Putamen (tissue), 1 donor: ENCODE measurements at places on chromosomes 6 and 20.

DNA sequence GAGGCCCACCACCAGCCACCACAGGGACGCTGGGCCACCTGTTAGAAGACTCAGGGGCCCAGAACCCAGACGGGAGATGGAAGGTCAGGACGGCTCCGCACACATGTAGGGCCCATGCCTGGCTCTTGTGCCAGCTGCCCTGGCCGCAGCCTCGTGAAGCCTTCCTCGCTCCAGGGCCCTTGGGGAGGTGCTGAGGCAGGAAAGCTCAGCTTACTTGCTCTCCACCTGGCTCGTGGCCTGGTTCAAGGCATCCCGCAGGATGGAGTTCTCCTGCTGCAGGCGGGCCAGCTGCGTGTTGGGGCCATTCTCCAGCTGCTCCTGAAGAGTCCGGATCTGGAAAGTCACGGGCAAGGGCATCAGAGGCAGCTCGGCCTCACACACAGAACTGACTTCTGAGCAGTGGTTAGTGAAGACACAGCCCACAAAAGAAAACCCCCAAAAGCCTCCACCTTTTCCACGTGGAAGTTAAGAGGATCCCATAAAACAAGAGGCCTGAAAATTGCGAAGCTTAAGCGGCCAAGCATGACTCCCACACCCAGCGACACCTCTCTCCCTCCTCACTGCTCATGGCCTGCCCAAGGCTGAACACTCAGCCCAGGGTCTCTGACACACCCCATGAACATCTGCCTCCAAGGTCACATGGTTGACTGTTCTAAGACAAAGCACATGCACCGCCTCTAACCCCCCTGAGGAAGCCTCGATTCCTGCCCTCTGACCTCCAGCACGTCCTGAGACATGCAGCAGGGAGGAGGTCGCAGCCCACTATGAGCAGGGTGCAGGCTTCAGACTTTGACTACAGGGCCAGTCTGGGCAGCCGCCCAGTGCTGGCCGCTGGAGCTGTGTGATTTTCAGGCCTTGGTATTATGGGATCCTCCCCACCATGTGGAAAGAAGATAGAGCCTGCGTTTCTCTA lies 46.5 kb downstream of the RRBP1 start:
- no peak for DNase-seq

- DNase-seq, result no peak
Observed at GRCh38 chr6:135265278-135265677, 84.2 kb downstream of the MYB start.

DNA sequence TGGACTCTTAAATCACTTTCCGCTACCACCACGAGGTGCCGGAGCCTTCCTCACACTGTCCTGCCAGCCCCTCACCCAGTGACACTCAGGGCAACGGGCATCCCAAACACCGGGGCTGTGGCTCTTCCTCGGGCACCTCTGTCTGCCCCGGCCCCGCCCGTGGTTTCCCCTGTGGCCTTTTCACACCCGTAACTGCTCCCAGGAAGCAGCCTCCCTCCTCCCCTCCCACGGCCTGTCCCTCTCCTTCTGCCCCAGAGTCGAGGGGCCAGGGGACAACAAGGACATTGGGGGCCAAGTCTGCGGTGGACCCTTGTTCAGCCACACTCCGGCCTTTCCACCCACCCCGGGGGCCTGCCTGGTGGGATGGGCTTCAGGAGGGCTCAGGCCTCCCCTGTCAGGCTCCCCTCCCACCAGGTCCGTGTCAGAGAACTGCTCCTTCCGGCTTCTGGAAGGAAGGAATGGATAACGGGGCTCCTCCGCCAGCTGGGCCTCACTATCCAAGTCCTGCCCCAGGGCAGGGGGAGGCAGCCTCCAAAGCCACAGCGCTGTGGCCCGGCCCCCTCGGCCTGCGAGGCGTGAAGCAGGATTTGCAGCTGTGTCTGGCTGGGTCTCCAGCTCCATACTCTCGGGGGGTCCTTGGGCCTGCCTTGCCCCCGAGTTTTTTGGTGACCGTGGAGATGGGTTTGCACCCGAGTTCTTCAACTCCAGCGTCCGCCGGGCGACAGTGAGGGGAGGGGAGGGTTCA lies 54.7 kb upstream of the CHRNA4 start:
- no peak for DNase-seq

DNA sequence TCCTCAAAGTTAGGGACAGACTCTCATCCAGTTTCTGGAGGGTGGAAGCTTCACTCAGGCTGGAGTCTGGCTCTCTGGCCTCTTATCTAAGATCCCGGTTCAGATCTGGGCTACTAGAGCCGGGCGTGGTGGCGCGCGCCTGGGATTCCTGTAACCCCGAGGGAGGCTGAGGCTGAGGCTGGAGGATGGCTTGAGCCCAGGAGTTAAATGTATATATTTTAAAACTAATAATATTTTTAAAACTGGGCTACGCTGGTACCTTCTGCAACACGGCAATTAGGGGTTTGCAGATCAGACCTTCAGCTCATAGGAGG lies 710 bp upstream of the ZNF343 start:
- DNase-seq, result no peak

DNA sequence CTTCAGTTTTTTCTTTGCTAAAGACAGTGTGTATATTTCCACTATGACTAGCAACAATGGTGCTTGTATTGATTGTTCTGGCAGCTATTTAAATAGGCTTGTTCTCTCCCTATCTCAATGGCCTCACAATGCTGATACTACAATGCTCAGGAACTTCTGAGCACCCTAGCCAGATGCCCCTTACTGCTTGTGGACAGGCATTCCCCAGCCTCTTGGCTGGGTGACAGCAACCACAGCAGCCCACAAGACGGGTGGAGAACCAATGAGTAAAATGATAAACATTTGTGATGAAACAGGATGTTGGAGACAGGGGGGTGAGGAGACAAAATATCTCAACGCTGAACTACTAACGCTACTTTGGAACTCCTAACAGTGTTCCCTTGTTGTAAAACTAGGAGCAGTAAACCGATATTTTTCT lies 42.3 kb downstream of the HIVEP2 start:
- DNase-seq, result no peak

- DNase-seq, result no peak
Observed at GRCh38 chr6:75130784-75131183, 75.1 kb downstream of the COL12A1 start.

GRCh38 chr6:55449225-55449624 lies 122.0 kb downstream of the GFRAL start:
- no peak for DNase-seq

DNA sequence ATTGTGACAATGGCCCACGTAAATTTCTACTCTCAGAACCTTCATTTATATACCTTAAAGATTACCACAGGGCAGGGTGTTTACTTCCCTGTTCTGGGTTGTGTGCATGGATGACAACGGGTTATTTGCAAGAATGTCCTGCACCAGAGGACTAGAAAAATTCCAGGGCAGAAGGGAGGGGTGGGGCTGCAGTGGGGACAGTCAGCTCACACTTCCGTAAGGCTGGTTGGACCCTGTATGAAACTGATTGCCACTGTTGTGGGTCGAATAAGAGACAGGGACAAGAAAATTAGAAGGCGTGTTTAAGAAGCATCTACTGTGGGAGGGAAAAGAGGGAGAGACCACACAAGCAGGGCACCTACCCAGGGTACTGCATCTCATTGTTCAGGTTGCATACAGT lies 96.5 kb downstream of the SNAP25 start:
- DNase-seq, result no peak

DNA sequence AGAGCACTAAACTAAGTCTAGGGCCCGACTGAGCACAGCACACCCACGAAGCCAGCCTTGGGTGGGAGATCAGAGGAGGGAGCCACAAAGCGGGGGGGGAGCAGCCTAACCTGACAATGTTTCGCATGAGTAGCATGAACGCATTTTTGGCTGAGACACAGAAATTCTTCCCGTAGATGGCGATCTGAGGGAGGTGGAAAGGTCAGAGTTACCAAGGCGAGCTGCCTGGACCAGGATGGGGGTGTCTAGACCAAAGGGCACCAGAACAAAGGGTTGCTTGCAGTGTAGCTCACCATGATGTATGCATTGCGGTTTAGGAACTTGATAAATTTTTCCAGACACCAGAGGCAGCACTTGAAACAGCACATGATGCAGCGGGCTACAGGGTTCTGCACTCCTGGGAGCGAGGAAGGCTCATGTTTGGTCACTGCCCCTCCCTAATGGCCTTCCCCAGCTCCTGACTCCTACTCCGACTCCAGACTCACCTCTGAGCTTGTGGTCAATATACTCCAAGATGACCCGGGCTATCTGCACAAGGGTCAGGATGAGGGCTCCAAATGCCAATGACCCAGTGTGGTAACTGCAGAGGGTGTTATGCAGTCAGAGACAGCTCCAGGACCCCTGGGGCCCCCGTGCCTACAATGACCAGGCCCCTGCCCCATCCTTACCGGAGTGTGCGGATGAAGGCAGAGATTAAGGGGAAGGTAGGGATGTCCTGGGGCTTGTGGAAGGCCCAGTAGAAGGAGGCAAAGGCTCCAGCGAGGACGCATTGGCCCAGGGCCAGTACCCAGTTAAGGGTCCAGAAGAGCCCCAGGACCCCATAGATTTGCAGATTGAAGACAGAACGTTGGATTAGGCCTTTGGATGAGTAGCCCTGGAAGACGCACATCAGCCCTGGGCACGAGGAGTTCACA lies 2.8 kb upstream of the NEU1 start:
- no peak for DNase-seq

DNA sequence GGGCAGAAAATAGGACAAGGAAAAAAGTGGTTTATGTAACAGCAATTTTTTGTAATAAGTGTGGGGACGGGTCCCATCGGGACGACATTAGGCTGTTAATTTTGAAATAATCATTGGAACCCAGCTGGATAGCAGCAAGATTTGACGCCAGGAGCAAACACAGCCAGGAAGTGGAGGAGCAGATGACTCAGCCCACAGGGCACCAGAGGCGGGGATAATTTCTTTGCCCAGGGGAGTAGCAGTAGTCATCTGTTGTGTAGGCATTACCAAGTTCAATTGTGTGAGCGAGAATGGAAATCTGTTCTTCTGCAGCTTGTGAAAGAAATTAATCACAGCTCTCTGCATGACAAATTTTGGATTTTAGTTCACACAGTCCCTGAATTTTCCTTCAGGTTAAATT lies 22.6 kb upstream of the RIN2 start:
- peak; percentile 75 for DNase-seq

GRCh38 chr20:34532320-34532719 lies 16.1 kb downstream of the DYNLRB1 start:
- no peak for DNase-seq

GRCh38 chr20:24779946-24780345 lies 169.1 kb upstream of the CST7 start:
- no peak for DNase-seq

- no peak for DNase-seq
Observed at GRCh38 chr20:4154958-4155411, 139.6 kb upstream of the RNF24 start.

- no peak for DNase-seq
Observed at GRCh38 chr6:119626884-119627619, 277.5 kb upstream of the MAN1A1 start.

DNA sequence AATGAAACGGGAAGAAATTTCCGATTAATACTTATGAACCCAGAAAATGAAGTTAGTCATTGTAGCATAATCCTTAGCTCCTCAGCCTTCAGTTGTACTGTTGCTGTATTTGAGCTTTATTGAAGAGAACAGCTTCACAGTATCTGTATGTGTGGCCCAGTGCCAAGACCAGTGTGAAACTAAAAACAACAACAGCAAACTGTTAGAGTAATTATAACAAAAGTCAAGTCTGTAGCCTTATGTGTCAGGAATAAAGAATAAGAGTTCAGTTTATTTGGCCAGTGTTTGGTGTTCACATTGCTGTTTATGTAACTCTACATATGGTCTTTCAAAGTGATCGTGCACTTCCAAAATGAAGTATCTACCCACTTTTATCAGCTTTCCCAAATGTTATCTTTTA lies 70.9 kb downstream of the ARID1B start:
- no peak for DNase-seq

- DNase-seq, result no peak
Observed at GRCh38 chr6:132687306-132687705, 26.5 kb downstream of the VNN1 start.

GRCh38 chr20:41204304-41205265 lies 67.2 kb downstream of the PLCG1 start:
- DNase-seq, result no peak

- DNase-seq, result no peak
Observed at GRCh38 chr20:36317675-36318074, 11.5 kb downstream of the DLGAP4 start.

DNA sequence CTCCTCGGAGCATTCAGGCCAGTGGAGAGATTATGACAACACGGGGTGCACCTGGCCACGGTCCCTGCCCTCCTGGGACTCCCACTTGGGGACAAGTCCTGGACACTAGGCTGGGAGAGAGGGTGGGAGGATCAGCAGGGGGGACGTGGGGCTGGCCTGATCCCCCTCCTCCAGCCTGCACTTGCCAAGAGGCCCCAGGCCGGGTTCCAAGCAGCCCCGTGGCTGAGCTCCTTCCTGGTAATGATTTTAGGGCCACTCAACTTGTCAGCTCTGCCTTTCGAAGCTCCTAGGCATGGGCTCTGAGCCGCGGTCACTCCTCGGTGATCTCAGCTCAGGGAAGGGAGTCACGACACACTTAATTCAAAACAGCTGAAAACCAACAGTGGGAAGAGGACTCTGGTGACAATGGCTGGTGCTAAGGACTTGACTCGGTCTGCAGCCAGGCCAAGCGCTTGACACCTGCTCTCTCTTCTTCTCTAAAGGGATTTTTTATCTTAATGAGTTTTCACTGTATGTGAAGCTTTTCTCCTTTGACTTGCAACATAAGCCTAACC lies 161.7 kb downstream of the BMP7 start:
- DNase-seq, result no peak

- no peak for DNase-seq
Observed at GRCh38 chr6:27275025-27275956, 27.8 kb downstream of the PRSS16 start.

- no peak for DNase-seq
Observed at GRCh38 chr6:70693887-70694286, 26.2 kb downstream of the SMAP1 start.

DNA sequence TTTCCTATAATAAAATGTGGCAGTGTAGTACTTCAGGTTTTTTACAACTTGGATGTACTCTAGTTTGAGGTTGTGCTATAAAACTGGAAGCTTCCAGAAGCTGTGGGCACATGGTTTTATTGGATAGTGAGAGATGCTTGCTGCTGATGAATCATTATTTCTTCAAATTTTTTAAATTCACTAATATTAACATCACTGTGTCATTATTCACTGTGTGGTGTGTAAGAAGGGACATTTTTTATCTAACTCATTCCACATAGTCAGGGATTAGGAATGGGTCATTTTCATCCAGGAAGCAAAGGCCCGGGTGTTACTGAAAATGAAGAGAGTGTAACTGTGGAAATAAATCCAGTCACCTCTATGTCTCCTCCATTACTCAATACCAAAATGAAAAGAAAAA lies 421.0 kb downstream of the TENT5A start:
- DNase-seq, result no peak

GRCh38 chr6:164345327-164345726 lies 930.8 kb downstream of the QKI start:
- peak; percentile 2 for DNase-seq

DNA sequence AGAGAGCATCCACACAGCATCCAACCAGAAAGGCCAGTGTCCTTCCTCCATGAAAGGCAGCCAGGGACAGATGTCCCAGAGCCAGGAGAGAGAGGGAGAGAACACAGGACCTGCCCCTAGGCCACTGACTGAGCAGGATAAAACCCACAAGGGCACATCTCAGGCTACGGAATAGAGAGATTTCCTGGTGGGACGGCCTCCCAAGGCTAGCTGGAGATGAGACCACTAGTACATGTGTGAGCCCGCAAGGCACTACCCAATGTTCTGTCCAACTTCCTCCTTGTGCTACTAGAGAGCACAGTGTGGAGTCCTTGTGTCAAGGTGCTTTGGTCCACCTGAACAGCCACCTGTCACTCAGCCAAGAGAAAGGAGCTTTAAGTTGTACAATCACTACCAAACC lies 44.2 kb downstream of the PLCG1 start:
- no peak for DNase-seq
